ENCODE measurements at places on chromosomes 11 and 22.

DNA sequence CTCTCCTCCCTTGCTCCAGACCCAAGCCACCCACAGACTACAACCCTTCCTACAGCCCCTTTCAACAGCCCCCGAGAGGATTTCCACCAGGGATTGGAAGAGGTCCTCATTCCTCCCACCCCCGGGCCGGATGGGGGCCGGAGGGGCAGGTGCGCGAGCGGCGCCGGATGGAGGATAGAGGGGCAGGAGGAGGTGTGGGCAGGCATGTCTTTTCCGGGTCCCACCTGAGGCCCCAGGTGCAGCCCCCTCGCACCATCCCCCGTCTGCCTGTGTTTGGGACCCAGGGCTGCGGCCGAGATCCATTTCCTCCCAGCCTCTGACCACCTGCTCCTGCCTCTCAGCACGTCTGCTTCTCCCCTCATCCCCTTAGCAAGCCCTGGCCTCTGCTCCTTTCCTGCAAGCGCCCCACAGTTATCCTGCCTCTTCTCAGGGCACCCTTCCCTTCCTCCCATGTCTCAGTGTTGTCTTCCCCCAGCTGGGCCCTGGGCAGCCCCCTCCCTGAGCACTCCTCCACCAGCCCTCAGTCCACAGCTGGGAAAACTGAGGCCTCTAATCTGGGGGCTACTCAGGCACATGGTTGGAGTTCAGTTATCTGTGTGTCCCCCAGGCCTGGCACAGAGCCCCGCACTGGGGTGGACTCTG lies 19.3 kb upstream of the CBX7 start:
- DNase-seq = no peak

DNA sequence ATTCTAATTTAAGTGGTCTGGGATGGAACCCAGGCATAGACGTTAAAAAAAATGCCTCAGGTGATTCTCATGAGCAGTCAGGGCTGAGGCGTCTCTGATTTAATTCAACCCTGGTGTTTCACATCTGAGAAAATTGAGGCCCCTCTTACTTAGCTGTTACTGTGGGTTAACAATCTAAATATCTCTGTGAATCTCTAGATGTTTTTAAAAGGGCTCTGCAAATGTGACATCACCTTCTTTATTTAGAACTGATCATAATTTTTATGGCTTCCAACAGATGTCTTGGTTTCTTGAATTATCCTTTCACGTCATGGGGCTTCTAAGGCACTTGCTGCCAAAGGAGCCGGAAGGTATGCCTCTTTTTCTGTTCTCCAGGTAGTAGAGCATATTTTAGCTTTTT lies 76.1 kb upstream of the LIN7C start:
- no peak for DNase-seq

GRCh38 chr11:104705490-104706190 lies 192.6 kb downstream of the CASP12 start:
- no peak for DNase-seq

GRCh38 chr11:120061761-120062560 lies 76.0 kb downstream of the TRIM29 start:
- DNase-seq = no peak

- DNase-seq = no peak
Measured at GRCh38 chr11:80937842-80938241, 1497.0 kb upstream of the TENM4 start.

- DNase-seq = no peak
Measured at GRCh38 chr11:9005087-9005486, 1.3 kb upstream of the NRIP3 start.

DNA sequence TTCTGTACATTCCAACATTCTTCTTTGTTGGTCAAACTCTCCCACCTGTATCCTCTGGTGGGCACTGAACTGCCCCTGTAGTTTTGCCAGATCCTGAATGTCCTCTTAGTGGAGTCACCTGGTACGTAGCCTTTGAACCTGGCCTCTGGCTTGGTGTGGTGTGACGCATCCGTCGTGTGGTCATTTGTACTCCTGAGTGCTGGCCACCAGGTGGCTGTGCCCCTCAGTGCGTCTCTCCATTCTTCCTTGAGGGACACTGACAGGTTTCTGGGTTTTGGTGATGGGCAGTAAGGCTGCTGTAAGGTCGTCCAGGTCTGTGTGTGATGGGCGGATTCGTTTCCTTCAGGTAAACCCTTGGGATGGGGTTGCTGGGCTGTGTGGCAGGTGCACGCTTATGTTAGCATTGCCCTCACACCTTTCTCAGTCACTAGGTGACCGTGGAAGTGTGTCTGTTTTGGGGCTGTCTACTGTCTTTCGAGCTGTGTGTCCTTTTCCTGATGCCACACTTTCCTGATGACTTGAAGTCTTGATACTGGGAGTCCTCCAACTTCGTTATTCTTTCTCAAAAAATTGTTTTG lies 13.6 kb upstream of the RANBP1 start:
- no peak for DNase-seq

DNA sequence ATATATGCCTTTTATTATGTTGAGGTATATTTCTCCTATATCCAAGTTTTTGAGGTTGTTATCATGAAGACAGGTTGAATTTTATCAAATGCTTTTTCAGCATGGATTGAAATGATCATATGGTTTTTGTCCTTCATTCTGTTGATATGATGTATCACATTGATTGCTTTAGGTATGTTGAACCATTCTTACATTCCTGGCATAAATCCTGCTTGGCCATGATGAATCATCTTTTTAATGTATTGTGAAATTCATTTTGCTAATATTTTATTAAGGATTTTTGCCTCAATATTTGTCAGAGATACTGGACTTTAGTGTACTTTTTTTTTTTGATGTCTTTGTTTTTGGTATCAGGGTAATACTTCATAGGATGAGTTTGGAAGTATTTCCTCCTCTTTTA lies 283.8 kb upstream of the C11orf87 start:
- no peak for DNase-seq

DNA sequence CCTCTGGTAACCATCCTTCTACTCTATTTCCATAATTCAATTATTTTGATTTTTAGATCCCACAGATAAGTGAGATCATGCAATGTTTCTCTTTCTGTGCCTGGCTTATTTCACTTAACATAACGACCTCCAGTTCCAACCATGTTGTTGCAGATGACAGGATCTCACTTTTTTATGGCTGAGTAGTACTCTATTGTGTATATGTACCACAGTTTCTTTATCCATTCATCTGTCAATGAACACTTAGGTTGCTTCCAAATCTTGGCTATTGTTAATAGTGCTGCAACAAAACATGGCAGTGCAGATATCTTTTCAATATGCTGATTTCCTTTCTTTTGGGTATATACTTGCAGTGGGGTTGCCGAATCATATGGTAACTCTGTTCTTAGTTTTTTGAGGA lies 286.4 kb upstream of the C11orf87 start:
- DNase-seq = no peak

GRCh38 chr11:92978271-92979111 lies 9.0 kb downstream of the MTNR1B start:
- DNase-seq = no peak

DNA sequence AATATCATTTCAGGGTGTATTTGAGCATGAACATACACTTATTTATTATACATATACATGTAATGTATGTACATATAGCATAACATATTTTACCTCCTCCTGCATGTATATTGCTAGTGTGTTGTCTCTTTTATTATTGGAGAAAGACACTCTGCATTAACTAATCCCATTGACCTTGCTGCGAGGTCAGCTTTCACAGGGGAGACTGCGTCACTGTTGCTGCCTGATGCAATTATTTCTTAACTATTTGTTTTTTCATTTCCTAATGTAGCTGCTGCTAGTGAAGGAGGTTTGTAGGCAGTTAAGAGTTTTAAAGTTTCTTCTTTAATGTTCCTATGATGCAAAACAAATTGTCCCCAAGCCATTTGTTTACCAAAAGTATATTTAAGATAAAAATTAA lies 185.4 kb upstream of the CNTN5 start:
- DNase-seq = no peak

DNA sequence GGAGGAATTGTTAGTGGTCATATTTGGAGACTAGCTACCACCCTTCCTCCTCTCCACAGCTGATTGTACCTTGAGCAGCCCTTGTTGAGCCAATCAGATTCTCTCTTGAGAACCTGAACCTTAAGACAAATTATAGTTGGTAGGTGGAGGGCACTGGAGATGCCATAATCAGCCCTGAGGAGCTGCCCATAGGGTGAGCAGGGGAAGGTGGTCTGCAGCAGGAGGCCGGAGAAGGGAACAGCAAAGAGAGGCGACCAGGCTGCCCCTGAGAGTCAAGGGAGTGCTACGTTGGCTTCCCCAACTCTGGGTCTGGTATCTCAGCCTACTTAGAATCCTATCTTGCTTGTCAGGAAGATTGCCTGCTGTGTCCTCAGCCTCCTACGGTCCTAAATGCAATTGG lies 2.7 kb upstream of the SDF2L1 start:
- DNase-seq = no peak

DNA sequence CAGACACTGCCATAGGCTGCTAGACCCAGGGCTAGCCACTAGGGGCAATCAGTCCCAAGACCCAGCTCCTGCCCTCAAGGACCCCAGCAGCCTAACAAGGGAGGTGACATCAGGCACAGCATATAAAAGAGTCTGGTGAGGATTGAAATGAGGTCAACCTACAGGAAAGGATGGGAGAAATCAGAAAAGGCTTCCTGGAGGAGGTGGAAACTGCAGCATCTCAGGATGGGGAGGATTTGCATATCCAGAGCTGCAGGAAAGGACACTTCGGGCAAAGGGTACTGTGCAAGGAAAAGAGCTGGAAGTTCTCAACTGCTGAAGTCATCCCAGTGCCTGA lies 2.9 kb upstream of the ARFGAP2 start:
- DNase-seq = no peak

- no peak for DNase-seq
Measured at GRCh38 chr11:6350043-6350442, 29.7 kb upstream of the CAVIN3 start.

- no peak for DNase-seq
Measured at GRCh38 chr22:39600491-39601179, 30.1 kb downstream of the CACNA1I start.

- DNase-seq = no peak
Measured at GRCh38 chr11:62850911-62851806, 11.8 kb upstream of the WDR74 start.

GRCh38 chr11:88332851-88333250 lies 4.7 kb downstream of the CTSC start:
- DNase-seq = no peak

GRCh38 chr11:36417154-36417553 lies 92.9 kb downstream of the TRAF6 start:
- no peak for DNase-seq

GRCh38 chr11:102685754-102686153 lies 19.8 kb downstream of the MMP27 start:
- DNase-seq = no peak

GRCh38 chr11:131408025-131408640 lies 37.7 kb downstream of the NTM start:
- DNase-seq = no peak

DNA sequence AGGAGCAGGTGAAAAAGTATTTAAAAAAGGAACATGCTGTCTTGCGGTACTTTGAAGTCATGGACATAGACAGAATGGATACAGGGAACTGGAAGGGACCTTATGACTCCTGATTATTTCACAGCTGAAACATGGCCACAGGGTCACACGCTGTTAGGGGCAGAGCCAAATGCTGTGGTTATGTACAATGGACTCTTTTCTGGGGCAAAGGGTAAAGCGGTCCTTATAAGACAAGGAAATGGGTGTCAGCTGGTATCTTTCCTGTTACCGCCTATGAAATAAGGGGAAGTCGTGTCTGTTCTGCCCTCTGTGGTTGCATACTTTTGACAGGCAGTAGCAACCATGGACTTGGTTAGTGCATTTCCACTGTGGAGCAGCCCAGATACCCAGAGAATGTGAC lies 12.8 kb upstream of the ST14 start:
- DNase-seq = no peak

DNA sequence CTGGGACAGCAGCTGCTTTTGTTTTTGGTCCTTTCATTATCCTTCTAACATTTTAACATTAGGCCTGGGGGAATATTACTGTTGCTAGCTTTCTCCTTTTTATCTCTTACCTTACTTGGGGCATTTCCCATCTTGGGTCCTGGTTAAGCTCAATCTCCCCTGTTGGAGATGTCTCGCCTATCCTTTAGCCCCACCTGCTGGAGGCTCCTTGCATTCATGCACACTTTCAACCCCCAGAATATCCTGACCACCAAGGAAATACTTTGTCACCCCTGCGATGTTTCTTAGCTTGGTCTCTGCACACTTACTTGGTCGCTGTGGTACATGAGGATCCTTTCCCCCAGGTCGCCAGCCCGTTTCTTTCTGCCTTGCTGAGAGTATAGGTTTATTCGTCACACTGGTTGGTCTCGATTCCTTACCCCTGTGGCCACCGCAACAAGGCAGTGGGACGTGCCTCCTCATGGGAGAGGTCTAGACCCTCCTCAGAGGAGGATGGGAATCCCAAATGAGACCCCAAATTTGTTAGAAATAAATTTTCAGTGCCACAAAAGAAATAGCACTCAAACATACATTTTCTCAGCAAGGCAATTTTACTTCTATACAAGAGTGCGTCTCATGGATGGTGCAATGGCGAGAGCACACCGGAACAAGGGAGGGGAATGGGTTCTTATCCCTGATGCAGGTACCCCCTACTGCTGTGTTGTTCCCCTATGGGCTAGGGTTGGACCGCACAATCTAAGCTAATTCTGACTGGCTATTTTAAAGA lies 5.4 kb upstream of the TXN2 start:
- no peak for DNase-seq

GRCh38 chr11:122271137-122271536 lies 155.1 kb upstream of the BLID start:
- DNase-seq = no peak

DNA sequence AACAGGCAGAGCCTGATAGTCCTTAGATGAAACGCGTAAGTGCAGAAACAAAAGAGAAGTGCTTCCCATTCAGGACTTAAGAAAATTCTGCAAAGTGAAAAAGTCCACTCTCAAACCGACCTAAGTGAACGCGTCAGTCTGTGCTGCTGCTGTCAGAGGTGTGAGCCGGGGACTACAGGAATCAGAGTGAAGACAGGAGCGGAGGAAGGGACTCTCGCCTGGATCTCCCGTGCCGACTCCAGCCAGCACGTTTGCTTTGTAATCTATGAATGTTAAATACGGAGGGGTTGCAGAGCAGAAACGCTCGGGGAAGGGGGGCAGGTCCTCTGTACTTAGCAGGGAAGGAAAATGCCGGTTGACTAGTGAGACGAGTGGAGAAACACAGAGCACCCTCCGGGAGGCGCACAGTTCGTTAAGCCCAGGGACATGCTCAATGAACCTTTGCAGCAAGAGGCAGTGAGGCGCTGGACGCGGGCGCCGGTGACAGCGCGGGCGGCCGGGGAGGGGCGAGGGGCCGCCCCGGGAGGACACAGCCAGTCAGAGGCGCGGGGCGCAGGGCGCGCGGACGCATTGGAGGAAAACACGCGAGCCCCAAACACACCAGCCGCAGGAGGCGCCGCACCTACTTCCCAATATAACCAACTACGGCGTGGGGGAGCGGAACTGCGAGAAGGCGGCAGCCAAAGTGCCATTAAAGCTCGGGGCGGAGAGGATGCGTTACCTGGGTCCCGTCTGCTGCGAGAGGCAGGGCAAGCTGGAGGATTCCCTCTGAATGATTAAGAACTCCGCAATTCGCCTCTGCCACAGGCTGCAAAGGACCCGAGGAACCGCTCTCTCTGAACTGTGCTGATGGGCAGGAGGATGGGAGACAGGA lies at the start of gene CNTN5:
Gene CNTN5, plus strand, starts transcription at position 598 of the 874 bp plus-strand sequence.
- DNase-seq = no peak

Data from cortex of kidney (tissue), 1 donor.